ENCODE measurements at places on chromosomes 4 and X.
A peak's percentile ranks its signal among the peaks of the same experiment; 100 is the strongest.

DNA sequence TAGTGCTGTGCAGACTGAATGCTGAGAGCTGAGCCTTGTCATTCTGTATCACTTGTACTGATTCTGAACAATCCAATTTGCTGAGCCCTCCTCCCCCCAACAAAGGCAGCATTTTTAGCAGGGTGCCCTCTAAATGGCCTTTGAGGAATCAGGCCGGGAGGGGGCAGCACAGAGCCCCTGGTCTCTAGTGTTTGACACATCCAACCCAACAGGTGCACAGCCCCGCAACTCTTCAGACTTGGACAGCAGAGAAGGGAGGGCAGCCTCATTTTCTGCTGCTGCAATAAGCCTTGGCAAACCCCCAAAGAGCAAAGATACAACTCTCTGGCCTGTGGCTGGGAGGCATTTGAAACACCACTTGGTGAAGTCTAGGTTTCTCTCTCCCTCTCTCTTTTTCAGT is 3.4 kb downstream of the ATP1B4 start:
- DNase-seq = no peak

DNA sequence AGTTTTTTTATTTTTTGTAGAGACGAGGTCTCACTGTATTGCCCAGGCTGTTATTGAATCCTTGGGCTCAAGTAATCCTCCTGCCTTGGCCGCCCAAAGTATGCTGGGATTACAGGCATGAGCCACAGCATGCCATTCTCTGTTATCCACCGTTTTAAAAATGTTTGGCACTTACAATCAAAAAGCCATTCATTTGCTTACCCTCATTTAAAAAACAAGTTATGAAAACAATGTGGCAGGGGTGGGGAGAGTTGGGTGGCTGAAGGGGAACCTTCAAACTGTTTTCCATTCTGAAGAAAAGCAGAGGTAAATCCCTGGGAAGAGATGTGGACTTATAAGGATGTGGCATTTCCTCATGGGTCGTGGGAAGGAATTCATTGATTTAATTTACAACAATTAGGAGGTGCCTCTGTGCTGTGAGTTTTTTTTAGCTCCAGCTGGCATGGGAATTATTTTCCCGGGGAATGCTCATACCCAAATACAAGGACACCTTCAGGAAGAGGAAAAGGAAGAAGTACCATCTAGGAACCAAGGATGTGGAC is 103.5 kb downstream of the MID1 start:
- no peak for DNase-seq

DNA sequence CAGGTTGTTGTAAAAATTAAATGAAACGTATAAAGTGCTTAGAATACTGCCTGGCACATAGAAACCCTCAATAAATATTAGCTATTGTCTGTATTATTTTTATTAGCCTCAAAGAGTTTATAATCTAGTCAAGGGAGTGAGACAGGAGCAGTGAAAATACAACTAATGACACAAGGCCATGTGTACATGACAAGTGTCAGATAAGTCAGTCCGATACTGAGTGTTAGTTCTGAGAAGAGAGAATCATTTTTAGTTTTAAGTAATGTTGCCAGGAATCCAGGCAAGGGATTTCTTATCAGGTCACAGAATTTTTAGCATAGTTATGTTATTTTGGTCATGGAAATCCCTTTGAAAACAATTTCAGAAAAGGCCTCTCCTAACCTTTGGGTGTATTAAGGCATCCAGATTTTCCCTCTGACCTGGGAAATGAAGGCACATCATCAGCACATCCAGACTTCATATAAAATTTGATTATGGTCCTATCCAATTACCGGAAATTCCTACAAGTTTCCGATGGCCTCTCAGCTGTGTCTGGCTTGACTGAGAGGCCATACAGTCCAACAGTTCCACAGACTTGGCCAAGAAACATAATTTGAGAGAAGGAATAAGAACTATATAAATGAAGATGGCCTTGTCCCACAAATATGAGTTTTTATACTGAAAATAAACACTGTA is 35.7 kb downstream of the PPARGC1A start:
- no peak for DNase-seq

GRCh38 chrX:70433848-70434351 is 10.7 kb upstream of the DLG3 start:
- DNase-seq = no peak

DNA sequence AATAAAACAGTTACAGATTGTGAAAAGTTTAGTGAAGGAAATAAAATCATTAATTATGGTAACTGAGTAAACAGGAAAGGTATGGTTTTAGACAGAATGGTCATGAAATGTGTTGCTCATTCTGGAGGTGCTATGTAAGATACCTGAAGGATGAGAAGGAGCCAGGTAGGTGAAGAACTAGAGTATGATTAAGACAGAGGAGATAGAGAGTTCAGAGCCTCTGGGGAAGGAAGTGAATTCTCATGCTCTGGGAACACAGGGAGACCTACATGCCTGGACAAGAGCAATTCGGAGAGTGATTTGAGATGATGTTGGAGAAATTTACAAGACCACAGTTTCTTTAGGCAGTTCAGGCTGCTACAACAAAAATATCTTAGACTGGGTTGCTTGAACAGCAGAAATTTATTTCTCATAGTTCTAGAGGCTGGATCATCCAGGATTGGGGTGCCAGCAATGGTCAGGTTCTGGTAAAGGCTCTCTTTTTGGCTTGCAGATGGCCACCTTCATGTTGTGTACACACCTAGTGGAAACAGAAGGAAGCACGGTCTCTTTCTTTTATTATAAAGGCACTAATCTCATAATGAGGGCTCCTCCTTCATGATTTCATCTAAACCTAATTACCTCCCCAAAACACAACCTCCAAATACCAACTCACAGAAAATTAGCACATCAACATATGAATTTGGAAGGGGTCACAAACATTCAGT is 1416.1 kb downstream of the PCDH7 start:
- DNase-seq = no peak

- no peak for DNase-seq
Observed at GRCh38 chr4:159902648-159903047, 799.8 kb downstream of the RAPGEF2 start.

DNA sequence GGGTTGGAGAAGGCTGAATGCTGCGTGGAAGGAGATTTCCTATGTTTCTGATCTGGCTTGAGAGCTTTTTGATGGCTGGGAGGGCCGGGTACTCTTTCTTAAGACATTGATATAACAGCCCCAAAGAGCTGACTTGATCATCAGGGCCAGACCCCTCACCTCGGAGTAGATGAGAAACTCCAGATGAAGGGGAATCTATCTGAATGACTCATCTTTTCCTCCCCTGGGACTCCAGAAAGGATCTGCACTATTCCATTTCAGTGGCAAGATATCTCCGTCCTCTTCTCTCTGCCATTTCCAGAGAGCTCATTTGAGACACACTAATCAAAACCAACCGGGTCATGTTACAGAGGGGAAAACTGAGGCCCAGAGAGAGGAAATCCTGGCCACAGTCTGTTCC is 92.9 kb upstream of the MSX1 start:
- no peak for DNase-seq

- no peak for DNase-seq
Observed at GRCh38 chrX:35562395-35562794, 235.7 kb upstream of the MAGEB16 start.

DNA sequence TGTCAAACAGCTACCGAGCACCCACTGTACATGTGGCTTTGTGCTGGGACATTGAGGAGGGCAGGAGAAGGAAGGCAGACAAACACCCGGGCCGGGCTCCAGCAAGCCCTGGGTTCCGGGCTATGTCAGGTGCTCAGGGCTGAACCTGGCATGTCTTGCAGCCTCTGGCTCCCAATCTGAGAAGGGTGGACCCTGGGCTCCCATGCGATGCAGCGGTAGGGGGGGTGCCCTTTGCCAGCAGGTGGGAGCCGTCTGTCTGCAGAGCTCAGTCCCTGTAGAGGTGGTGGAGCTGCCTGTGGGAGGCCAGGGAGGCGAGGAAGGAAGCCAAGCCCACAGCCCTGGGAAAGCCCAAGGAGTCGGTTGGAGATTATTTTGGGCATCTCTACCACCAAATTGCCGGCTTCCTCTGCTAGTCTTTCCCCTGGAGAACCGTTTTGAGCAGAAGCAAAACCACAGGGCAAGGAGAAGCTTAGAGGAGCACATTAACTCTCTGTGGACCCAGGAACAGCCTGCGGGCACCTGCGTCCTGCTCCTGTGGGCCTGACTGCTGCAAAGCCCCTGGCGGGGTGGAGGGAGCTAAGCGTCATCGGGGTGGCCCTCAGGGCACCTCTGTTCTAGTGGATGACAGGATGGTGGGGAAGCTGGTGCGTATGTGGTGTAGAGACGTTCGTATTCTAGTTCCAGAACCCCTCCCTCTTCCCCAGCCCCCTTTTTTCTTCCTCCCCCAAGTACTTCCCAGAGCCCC is 10.3 kb downstream of the CPZ start:
- no peak for DNase-seq

DNA sequence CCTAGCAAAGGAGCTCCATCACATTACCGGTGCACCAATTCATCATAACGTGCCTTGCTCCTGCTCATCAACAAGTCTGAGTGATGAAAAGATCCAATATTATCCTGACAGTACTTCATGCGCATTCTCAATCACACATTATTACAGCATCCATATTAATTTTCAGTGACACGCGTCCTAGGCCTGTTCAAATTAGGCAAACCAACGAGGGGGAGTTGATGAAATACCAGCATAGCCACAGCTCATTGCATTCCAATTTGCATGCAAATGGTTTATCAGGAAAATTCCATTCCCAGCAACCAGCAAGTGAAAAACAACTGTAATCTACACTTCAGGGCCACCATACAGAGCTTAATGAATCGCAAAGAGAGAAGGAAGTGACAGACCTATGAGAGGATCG is 236.9 kb downstream of the DCLK2 start:
- no peak for DNase-seq

- DNase-seq = no peak
Observed at GRCh38 chr4:48603366-48604003, 113.4 kb downstream of the ZAR1 start.

GRCh38 chrX:136039485-136039884 is 54.2 kb downstream of the SLC9A6 start:
- no peak for DNase-seq

- no peak for DNase-seq
Observed at GRCh38 chr4:83780053-83780733, 244.3 kb downstream of the GPAT3 start.

GRCh38 chr4:136302566-136302965 is 1229.7 kb downstream of the PCDH18 start:
- no peak for DNase-seq

GRCh38 chr4:112234952-112235609 is 3.5 kb downstream of the AP1AR start:
- DNase-seq = peak; percentile 22

DNA sequence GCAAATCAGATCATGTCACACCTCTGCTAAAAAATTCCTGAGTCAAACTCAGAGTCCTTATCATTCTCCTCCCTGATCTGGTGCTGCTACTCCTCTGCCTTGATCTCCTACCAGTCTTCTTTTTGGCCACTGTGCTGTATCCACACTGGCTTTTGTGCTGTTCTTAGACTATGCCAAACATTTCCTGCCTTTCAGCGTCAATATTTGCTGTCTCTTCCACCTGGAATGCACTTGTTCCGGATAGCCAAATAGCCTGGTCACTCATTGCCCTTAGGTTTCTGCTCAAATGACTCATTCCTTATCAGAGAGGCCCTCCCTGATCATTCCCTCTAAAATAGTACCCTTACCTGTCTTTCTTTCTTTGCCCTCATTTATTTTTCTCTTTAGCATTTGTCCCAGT is 24.4 kb upstream of the RP2 start:
- DNase-seq = no peak

DNA sequence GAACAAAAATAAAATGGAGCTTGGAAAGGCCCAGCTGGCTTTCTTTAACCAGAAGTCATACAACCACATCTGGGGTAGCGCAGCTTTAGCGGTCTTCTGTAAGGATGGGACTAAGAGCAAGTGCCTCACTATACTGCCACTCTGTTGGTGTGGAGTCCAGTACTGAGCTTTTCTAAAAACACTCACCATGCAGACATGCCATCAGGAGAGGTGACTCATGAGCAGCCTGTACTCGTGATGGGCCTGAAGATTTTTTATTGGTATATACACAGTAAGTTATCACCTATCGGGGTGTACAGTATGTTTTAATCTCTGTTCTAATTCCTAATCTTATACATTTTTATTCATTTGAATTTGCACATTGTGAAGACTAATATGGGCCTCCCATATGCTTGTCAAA is 9.6 kb downstream of the PPP3CA start:
- DNase-seq = no peak

- no peak for DNase-seq
Observed at GRCh38 chr4:170305627-170306026, 215.9 kb upstream of the AADAT start.

GRCh38 chr4:113071274-113071673 is 21.8 kb downstream of the ANK2 start:
- no peak for DNase-seq

- no peak for DNase-seq
Observed at GRCh38 chr4:6916587-6917460, 7.2 kb downstream of the TBC1D14 start.

- DNase-seq = no peak
Observed at GRCh38 chr4:128862608-128863311, 53.3 kb downstream of the JADE1 start.

DNA sequence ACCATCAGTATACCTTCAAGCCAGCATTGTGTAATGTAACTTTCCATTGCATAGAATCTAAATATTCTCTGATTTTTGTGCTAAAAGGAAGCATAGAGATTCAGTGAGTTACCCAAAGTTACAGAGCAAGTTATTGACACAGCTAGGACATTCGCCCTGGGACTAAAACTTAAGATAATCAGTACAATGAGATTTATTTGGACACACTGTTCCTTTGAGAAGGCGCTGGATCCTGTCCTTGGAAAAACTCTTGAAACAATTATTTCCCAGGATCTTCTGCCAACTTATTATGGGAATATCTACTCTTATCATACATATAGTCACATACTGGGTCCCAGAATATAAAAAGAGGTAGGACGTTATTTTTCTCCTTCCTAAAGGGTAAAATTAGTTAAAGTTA is 392.0 kb downstream of the UBE2NL start:
- no peak for DNase-seq

DNA sequence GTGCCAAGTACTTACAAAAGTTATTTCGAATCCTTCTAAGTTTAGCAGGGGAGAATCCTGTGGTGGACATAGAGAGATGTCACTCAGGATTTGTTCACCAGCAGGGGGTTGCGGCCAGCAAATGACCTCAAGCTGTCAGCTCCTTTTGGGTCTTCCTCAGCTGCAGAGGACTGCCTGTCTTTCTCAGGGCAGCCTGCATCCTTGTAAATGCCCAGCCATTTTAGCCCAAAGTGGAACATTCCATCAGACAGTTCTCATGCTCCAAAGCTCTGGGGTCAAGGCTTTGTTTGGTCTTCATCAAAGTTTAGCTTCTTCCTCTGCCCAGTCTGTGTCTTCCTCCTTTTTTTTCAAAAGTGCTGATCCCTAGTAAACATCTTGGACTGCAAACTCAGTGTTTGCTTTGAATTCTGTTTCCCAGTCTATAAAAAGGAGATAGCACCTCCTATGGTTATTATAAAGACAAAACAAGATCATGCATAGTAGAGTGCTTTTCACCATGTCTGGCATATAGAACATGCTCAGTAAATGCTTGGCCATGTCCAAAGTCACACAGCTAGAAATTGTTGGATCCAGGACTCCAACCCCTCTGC is 156.4 kb upstream of the GATB start:
- DNase-seq = no peak

All from brain pericyte (primary cell).